ENCODE measurements at places on chromosomes 3 and 15. TPM values are rescaled to one million over a fixed set of nuclear protein-coding genes. Genes with fewer than 3 reads are reported as not detected.

The TMEM212 gene
- total RNA-seq, result not detected

The RTP1 gene
- not detected for total RNA-seq

The CIAO2A gene
- 22.8 TPM for total RNA-seq

The PAQR5 gene
- not detected for total RNA-seq

The SLC6A11 gene
- not detected for total RNA-seq

The C2CD4A gene
- not detected for total RNA-seq

The LXN gene
- total RNA-seq, result 4.3 TPM

DNA sequence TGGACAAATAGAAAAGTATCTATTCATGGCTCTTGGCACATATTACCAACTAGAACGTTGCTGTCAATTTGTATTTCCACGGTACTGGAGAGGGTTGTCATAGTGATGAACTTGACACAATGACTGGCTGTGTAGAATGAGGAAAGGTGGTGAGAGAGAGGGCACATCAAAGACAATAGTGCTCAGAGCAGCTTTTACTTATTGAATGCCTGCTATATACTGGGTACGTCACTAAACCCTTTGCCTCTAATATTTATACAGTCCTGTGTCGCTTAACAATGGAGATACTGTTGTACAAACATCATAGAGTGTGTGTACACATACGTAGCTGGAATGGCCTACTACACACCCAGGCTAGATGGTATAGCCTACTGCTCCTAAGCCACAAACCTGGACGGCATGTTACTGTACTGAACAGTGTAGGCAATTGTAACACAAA, 8.3 kb downstream of the TMPRSS7 start:
- DNase-seq, result no peak

GRCh38 chr15:44468709-44469385, 41.4 kb downstream of the CTDSPL2 start:
- DNase-seq, result no peak

- no peak for DNase-seq
Observed at GRCh38 chr15:49383266-49383665, 39.8 kb upstream of the FGF7 start.

- no peak for DNase-seq
Observed at GRCh38 chr15:90665288-90666134, 51.6 kb upstream of the BLM start.

- no peak for DNase-seq
Observed at GRCh38 chr3:24683633-24684384, 189.2 kb upstream of the THRB start.

GRCh38 chr15:46589088-46589487, 954.3 kb downstream of the SQOR start:
- DNase-seq, result no peak

DNA sequence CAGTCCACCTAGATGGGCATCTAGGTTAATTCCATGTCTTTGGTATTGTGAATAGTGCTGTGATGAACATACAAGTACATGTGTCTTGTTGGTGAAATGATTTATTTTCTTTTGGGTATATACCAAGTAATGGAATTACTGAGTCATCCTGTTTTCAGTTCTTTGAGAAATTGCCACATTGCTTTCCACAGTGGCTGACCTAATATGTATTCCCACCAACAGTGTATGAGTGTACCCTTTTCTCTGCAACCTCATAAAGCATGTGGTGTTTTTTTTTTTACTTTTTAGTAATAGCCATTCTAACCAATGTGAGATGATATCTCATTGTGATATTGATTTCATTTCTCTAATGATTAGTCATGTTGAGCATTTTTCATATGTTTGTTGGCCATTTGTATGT, 86.0 kb upstream of the NDN start:
- no peak for DNase-seq

DNA sequence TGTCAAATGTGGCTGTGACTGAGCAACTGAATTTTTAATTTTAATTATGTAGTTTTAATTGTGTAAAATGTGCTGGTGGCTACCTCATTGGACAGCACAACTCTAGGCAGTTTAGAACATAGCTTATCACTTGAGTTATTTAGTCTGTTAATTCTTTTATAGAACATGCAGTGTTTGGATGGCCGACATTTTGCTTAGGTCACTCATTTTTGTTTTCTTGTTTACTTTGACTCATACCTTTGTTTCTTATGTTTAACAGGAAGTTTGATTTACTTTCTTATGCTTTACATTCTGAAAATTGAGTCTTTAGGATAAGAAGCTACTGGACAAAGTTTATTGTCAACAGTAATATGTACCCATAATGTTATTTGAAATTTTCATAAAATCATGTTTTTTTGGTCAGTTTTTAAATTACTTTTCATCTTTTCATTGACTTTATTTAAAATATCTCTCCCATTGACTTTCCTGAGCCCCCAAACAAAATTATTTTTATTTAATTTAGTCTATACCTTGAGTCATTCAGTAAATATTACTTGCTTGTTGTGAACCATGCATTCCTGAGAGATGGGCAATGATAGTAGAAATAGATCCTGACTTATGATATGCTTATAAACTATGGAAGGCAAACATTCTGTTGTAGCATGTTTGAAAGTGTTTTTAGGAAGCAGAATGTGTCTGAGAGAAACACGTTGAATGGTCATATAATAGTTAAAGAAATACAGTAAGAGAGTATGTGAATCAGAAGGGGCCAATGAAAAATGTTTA, 60.6 kb downstream of the TCF12 start:
- DNase-seq, result no peak

GRCh38 chr15:71111181-71111565, 4.1 kb upstream of the THSD4 start:
- DNase-seq, result no peak

- no peak for DNase-seq
Observed at GRCh38 chr3:133831966-133832801, 26.6 kb downstream of the SRPRB start.

DNA sequence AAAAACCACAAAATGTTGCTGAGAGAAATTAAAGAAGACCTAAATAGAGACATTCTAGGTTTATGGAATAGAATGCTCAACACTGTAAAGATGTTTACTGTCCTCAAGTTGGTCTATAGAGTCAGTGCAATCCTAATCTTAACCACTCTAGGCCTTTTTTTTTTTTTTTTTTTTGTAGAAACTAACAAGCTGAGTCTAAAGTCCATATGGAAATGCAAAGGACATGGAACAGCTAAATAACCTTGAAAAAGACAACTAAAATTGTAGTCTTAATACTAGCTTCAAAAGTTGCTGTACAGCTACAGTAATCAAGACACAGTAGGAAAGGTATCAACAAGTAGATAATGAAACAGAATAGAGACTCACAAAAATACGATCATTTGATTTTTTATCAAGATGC, 32.9 kb downstream of the CDV3 start:
- DNase-seq, result no peak

GRCh38 chr3:71523628-71524027, 59.9 kb downstream of the FOXP1 start:
- no peak for DNase-seq

DNA sequence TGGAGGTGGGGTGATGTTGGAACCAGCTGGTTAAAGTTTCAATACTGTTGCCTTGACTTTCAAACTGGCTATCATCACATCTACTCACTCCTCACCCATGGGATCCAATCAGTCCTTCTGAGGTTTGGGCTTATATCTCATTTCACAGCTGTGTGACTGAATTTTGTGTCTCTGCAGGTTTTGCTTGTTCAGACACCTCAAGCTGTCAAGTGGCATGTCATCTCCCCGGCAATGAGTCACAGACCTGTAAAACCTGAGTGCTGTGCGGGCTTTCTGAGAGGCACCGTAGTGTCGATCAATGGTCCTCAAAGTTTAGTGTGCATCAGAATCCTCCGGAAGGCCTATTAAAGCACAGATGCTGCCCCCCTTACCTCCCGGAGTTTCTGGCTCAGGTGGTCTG, 86.4 kb upstream of the RORA start:
- no peak for DNase-seq

DNA sequence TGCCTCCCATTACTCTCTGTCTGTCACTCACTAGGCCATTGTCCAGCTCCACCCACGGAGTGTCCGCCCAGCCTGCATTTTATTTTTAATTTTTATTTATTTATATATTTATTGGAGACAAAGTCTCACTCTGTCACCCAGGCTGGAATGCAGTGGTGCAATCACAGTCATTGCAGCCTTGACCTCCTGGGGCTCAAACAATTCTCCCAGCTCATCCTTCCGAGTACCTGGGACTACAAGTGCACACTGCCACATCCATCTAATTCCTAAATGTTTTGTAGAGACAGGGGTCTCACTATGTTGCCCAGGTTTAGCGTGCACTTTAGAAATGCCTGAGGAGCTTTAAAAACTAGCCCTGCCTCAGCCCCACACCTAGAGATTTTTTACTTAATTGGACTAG, 141.5 kb downstream of the LIPC start:
- no peak for DNase-seq

DNA sequence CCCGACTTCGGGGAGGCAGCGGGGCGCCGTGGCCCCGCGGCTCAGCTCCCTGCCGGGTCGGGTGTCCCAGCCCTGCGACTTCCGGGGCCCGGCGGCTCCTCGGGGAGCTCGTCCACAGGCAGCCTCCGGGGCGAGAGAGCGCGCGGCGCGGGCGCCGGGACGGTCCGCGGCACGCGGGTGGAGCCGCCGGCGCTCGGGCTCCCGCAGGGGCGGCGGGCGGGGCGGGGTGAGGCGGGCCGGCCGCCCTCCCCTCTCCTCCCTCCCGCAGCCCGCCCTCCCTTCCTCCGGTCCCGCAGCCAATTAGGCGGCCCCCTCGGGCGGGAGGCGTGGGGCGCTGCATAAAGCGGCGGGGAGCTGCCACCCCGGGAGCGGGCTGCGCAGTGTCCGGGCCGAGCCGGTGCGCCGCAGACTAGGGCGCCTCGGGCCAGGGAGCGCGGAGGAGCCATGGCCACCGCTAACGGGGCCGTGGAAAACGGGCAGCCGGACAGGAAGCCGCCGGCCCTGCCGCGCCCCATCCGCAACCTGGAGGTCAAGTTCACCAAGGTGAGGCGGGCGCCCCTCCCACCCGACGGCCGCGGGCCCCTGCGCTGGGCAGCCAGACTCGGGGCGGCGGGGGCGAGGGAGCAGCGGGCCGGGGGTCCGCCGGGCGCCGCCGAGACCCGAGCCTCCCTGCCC, at the start of gene ALDH1A3:
ALDH1A3 (plus strand) TSS at position 368 of the 675 bp plus-strand sequence; CDS start at position 445, 77 bp downstream.
- no peak for DNase-seq

DNA sequence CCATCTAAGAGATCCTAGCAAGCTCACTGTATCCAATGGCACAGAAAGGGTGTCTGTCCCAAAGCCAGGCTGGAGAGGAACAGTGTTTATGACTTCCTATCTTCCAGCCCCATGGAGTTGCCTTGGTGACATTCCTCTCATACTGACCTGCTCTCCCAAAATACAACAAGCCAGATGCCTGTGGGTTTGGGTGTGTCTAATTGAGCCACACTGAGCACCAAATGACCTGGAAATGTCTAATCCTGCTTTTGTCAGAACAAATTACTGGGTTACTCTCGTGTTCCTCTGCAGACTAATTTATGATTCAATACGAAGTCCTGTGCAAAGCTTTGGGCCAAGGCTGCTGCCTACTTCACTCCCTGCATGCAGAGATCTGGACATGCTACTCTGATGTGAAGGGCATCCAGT, 98.1 kb upstream of the STRIT1 start:
- DNase-seq, result no peak

Data from naive thymus-derived CD4-positive, alpha-beta T cell (primary cell).